ENCODE measurements at places on chromosomes 7 and 10.

DNA sequence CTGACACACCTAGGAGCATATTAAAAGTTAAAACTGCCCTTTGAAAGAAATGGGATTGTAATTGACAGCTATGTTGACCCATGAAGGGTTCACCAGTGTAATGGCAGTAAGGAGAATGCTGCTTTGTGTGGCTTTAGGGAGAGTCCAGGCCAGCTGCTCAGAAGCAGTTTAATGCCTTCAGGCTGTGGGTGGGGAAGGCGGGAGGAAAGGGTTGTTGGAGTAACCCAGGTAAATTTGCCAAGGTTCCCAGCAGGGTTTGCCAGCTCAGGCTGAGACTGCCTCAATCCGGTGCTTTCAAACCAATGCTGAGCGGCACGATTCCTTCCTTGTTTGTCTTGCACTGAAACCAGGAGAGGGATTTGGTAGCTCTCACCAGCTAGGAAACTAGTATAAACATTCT, 637.2 kb downstream of the INHBA start:
- no peak for DNase-seq

DNA sequence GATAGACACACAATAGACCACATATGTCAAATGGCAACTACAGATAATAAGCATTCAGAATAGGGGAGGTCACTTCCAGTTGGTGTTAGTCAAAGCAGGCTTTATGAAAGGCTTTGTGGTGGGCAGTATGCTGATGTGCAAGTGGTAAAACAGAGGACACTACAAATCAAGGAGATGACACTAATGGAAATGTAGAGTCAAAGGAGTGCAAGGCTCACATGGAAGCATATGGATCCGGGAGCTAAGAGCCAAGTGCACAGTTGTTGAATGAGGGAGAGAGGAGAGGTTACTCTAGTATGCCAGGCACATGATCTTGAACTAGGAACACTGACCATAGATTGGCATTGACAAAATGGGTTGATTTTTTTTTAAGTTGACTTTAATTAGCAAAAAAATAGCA, 62.7 kb downstream of the GRM3 start:
- DNase-seq = no peak

- DNase-seq = no peak
Observed at GRCh38 chr7:106466867-106467266, 182.1 kb upstream of the NAMPT start.

DNA sequence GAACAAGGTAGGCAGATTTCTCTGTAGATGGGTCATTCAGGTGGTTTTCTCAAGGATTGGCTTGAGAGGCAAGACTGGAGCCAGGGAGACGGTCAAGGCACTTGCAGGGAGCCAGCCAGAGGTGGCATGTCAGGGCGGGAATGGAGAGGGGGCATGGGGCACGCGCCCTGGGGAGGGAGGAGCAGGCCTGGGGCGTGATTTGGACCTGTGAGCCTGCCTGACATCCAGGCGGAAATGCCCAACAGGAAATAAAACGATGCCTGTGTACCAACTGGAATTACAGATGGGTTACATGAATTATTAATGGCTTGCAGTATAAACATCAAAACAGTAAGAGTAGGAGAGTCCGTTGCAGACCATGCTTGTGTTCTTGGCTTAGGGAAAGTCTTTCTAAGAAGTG, 8.6 kb upstream of the SUN1 start:
- peak; percentile 64 for DNase-seq

- DNase-seq = peak; percentile 83
Observed at GRCh38 chr7:108570146-108570755, 577 bp downstream of the DNAJB9 start.

GRCh38 chr7:26735976-26736600, 128.3 kb downstream of the SKAP2 start:
- DNase-seq = no peak

DNA sequence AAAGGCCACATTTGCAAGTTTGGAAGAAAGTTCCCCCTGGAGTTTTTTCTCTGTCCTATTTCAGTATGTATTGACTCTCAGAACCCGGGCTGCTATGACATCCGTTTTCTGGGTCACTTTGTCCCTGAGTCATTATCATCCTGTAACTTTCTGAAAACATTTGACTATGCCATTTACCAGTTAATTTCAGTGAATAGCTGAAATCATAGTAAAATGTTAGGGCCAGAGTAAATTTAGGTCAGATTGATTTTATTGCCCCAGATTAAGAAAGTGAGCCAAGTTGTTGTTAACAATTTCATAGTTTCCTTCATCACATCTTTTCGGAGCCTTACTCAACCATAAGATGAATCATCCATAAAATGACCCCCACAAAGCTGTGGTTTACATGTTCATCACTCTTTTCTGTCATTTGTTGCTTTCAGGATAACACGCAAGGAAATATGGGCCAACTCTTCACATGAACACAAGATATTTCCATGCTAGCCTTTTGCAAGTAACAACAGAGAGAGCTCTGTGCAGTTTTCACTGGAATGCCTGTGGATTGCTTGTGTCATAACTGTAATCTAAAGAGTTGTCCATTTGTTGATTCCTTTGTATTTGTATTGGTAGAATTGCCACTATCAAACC, 3.9 kb upstream of the MACC1 start:
- DNase-seq = peak; percentile 47

Measured in HT-29 (cell line).